H7 (cell line): ENCODE measurements at places on chromosomes 7 and 10.

GRCh38 chr10:99667108-99667751 is 7.9 kb downstream of the ENTPD7 start:
- no peak for DNase-seq

- peak; percentile 55 for DNase-seq
Measured at GRCh38 chr7:131110297-131111080, 217.2 kb upstream of the MKLN1 start.

GRCh38 chr7:33771422-33771821 is 133.9 kb upstream of the BMPER start:
- no peak for DNase-seq

DNA sequence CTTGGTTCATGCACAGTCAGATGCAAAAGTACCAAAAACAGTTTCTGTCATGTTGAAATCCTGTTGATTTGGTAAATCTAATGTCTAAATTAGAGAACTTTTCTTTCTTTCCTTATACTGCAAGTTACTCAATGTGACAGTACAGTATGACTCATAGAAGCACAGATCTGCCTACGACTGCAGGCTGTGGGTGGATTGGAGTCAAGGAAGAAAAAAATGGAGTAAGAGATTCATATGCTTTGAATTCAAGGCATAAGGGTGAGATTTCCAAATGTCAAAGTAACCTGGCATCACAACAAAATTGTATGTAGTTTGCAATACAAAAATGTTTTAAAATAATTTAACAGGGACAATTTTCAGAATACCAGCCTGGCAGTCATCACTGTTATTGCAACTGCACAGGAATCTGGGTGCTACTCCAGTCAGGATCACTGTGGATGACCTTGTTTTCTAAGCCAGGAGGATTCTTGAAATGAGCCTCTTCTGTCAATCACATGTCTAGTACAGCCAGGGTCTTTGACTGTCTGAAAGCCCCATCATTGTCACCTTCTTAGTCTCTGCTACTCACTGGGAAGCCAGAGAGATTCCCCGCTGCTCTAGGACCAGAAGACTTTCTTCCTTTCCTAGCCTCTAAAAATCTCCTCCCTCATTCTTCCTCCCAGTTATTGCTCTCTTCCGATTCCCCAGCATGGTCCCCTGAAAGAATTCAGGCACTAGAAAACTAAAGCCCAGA is 83.6 kb downstream of the CD36 start:
- no peak for DNase-seq

GRCh38 chr7:80678707-80679106 is 40.3 kb downstream of the CD36 start:
- DNase-seq: no peak

DNA sequence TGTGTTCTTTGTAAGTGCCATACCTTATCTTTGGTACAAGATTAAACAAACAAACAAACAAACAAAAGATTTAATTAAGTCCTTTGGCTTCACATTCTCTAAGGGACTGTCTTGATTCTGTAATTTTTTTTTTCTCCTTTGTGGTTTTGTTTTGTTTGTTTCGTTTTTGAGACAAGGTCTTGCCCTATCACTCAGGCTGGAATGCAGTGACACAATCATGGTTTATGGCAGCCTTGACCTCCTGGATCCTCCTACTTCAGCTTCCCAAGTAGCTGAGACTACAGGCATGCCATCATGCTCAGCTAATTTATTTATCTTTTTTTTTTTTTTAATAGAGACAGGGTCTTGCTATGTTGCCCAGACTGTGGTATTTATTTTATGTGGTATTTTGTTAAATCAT is 165.8 kb downstream of the LRRC4 start:
- no peak for DNase-seq

DNA sequence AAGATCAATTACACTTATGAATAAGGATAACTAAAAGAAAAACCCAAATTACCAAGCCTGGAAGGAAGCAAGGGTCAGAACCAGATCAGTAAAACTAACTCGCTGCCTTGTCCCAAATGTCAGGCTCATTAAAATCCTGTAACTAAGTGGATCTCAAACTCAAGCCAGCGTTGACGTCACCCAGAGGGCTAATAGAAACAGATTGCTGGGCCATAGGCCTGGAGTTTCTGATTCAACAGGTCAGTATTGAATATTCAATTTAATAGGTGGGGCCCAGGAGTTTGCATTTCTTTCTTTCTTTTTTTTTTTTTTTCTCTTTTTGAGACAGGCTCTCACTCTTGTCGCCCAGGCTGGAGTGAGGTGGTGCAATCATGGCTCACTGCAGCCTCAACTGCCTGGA is 397.0 kb downstream of the CALN1 start:
- no peak for DNase-seq

GRCh38 chr7:105648561-105649401 is 67.5 kb upstream of the EFCAB10 start:
- no peak for DNase-seq

- no peak for DNase-seq
Measured at GRCh38 chr7:40582539-40582938, 447.7 kb downstream of the SUGCT start.

- DNase-seq: no peak
Measured at GRCh38 chr10:47339759-47340607, 8.2 kb upstream of the RBP3 start.

- DNase-seq: no peak
Measured at GRCh38 chr10:33547976-33548375, 213.5 kb upstream of the NRP1 start.

GRCh38 chr7:151565541-151565940 is 45.8 kb upstream of the RHEB start:
- DNase-seq: no peak

DNA sequence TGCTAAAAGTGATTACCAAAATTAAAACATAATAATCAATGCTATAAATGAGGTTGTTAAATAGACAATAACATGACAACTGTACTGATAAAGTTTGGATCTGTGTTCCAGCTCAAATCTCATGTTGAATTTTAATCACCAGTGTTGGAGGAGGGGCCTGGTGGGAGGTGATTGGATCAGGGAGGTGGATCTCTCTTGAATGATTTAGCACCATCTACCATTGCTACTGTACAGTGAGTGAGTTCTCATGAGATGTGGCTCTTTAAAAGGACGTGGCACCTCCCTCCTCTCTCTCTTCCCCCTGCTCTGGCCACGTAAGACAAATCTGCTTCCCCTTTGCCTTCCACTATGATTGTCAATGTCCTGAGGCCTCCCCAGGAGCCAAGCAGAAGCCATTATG is 77.5 kb downstream of the HTR5A start:
- no peak for DNase-seq

- DNase-seq: no peak
Measured at GRCh38 chr10:74752371-74753040, 73.9 kb upstream of the KAT6B start.
